ENCODE measurements at places on chromosomes 5 and 9.

DNA sequence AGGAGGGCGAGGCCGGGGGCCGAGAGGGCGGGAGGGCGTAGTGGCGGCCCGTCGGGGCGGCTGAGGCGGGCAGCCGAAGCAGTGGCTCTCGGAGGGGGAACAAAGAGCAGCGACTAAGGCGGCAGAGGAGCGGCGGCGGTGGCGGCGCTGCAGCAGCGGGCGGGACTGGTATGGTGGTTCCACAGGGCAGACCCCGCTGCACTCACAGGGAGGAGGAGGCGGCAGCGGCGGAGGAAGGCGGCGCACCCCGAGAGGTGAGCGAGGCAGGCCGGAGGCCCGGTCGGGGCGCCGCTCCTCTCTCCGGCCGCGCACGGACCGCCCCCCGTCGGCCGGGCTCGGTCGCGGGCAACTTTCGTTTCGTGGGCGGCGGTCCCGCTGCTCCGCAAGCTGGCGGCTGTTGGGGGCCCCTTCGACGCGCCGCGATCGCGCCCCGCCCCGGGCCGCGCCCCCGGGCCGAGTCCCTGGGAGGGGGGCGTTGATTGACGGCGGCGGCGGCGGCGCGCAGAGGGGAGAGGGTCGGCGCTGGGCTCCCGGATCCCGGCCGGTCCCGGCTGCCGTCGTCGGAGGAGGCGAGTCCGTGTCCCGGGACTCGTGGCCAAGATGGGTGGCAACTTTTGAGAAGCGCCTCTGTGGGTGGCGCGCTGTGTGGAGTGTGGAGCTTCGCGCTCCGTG lies 467 bp downstream of the CNOT6 start:
- peak; percentile 54 for DNase-seq

GRCh38 chr9:91148306-91148705 lies 213.4 kb downstream of the AUH start:
- no peak for DNase-seq

- DNase-seq = no peak
Measured at GRCh38 chr5:30103052-30103451, 1090.4 kb upstream of the CDH6 start.

- DNase-seq = no peak
Measured at GRCh38 chr5:168592014-168592368, 12.8 kb upstream of the PANK3 start.

GRCh38 chr9:5481322-5482040 lies 28.9 kb upstream of the PDCD1LG2 start:
- no peak for DNase-seq

GRCh38 chr5:31941151-31941755 lies 232.9 kb downstream of the GOLPH3 start:
- no peak for DNase-seq

GRCh38 chr5:22736443-22737003 lies 116.6 kb downstream of the CDH12 start:
- no peak for DNase-seq

- no peak for DNase-seq
Measured at GRCh38 chr5:31346896-31347551, 153.5 kb downstream of the CDH6 start.

GRCh38 chr5:171492781-171493180 lies 73.3 kb downstream of the FGF18 start:
- no peak for DNase-seq

DNA sequence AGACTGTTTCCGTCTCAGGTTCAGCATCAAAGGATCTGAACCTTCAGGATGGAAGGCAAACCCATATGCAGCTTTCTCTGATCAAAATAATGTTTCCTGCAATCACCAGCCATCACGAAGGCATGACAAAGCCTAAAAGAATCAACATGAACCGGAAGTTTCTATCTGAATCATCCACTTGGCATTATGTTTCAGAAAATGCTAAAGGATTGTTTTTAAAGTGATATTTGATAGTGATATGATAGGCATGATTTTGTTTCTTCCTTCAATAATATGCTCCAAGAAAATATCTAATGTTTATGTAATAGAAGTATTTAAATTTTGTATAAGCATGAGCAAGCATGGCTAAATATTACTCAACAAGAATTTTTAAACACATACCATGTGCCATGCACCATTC lies 219.6 kb downstream of the PLK2 start:
- peak; percentile 65 for DNase-seq

DNA sequence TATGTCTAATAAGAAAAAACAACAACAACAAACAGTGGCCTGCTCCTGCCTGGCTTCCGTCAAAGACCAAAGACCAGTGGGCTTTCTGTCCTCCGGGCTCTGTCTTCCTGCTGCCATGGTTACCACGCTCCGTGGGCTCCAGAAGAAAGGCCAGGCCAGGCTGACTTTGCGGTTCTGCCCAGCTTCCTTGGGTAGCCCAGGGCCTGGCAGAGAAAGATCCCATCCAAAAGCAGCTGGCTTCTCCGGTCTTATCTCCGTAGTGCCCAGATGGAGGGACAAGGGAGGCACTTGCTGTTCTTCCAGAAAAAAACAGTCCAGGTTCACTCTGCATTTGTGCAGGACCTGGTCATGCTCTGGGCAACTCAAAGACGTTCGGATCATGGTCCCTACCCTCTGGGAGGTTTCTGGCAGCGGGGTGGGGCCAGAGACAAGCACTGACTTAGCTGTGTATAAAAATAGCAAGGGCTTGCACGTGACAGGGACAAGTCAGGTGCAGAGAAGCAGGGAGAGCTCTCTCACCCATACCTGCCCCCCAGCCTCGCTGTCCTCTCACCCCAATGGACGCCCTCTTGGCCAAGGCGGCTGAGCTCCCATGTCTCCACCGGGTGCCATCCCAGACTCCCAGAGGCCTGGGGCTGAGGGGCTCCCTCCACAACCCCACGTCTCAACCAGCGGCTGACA lies 212.2 kb downstream of the C9orf50 start:
- no peak for DNase-seq

DNA sequence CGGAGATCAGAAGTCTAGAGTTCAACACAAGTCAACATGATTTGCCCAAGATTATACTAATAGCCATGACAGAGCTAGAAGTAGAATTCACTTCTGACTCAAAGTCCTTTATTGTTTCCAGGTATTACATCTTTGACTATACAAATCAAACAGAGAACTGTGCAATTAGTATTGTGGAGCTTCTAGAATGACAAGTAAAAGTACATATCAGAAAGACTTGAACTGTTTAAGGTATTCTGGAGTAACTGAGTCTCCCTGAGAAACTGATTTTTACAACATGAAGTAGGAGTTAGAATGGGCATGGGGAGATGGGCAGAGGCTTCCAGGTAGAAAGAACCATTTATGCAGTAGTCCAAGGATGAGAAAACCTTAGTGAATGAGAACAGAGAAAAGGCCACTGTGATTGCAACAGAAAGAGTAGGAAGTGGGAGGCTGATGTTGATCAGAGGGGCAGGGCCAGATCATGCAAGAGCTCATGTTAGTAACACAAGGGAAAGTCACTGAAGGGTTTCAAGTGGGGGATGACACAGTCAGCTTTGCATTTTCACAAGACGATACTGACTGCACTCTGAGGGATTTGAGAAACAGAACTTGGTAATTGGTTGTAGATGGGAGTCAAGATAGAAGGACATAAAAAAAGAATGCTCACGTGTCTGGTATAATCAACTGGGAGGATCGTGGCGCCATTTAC lies 280.7 kb downstream of the RFX3 start:
- DNase-seq = no peak

- DNase-seq = no peak
Measured at GRCh38 chr9:33659921-33660320, 135.4 kb upstream of the PRSS3 start.

GRCh38 chr5:33685873-33686755 lies 205.7 kb downstream of the ADAMTS12 start:
- DNase-seq = no peak

DNA sequence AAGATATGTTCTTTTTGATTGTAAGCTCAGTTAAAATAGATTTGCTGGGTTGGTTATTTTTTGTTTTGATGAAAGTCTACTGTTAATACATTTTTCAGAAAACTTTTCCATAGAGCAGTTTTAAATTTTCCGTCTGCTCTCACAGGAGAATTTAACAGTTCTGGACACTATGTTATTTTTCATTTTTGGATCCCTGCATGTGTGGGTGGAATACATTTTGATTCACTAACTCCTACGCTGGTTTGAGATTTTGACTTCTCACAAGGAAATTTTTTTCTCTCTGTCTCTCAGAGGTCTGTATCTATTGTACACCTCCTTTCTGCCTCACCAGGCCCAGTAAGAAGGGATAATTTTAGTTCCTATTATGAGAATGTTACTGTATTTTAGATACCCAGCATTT lies 502.4 kb downstream of the CDH10 start:
- DNase-seq = no peak

GRCh38 chr9:115717298-115717697 lies 436.3 kb upstream of the PAPPA start:
- no peak for DNase-seq

GRCh38 chr9:111744363-111744762 lies 50.4 kb downstream of the SHOC1 start:
- DNase-seq = no peak

- DNase-seq = no peak
Measured at GRCh38 chr5:180399401-180400215, 46.5 kb upstream of the GFPT2 start.

- no peak for DNase-seq
Measured at GRCh38 chr5:135027266-135027696, 6.7 kb downstream of the PITX1 start.

DNA sequence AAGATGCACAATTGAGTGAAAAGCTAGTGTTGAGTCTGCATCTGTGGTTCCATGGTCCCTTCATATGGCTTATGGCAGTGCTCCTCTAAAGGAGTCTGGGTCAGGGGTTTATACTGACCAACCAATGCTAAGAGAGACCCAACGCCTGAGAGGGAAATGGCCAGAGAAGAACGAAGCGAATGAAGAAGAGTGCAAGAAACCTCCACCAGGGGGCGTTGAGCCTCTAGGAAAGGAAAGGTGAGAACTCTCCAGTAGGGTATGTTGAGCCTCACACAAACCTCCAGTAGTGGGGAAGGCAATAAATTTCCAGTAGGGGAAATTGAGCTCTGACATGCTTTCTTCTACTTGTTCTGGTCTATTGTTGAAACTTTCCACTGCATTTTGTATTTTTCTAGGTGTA lies 470.6 kb downstream of the PRDM9 start:
- no peak for DNase-seq

- no peak for DNase-seq
Measured at GRCh38 chr5:13934921-13935320, 9.6 kb downstream of the DNAH5 start.

GRCh38 chr9:124004593-124004992 lies 7.0 kb upstream of the LHX2 start:
- no peak for DNase-seq

DNA sequence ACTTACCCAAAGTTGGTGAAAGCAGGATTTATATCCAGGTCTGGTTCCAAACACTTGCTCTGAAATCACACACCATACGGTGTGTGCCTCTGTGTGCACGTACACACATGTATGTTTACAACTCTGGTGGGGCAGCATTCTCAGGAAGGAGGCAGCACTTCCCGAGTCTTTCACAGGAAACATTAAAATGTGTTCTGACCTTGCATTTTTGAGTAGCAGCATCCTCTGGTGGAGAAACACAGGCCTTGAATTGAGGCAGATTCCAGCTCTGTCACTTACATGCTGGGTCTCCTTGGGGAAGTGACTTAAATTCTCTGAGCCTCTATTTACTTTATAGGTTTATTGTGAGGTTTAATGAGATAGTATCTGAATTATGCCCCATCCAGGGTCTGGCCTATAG lies 126.4 kb downstream of the RGS3 start:
- peak; percentile 59 for DNase-seq

DNA sequence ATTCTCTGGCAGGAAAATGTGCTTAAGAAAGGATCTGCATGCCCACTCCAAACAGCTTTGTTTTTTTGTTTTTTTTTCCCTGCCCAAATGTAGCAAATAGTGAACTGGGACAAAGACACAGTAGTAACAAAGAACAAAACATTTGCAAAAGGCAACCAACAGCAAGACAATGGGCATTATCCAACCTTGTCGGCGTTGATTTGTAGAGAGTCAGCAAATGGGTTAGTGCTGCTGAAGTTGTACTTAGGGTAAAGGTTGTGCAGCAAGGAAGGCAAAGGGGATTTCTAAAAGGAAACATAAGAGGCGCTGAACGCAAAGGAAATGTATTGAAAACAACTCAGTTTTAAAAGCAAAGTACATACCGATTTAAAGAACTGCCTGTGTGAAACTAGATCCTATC lies 136.2 kb downstream of the MPDZ start:
- no peak for DNase-seq

DNA sequence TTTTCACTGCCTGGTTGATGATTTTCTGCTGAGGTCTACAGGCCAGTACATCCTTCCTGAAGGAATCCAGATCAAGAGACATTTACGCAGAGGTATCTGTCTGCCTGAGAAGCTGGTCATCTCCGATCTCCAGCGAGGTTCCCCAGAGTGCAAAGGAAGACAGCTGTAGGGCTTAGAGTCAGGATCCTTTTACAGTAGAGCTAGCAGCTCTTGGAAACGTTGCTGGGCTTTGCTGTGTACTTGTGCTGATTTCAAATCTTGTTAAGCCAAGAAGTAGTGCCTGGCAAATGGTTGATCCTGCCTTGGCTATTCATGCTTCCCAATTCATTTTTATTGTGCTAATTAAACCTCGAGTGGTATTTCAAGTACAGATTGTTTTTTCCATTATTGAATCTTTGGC lies 48.9 kb downstream of the NTRK2 start:
- no peak for DNase-seq

GRCh38 chr9:100739666-100740065 lies 161.8 kb downstream of the CAVIN4 start:
- DNase-seq = no peak

DNA sequence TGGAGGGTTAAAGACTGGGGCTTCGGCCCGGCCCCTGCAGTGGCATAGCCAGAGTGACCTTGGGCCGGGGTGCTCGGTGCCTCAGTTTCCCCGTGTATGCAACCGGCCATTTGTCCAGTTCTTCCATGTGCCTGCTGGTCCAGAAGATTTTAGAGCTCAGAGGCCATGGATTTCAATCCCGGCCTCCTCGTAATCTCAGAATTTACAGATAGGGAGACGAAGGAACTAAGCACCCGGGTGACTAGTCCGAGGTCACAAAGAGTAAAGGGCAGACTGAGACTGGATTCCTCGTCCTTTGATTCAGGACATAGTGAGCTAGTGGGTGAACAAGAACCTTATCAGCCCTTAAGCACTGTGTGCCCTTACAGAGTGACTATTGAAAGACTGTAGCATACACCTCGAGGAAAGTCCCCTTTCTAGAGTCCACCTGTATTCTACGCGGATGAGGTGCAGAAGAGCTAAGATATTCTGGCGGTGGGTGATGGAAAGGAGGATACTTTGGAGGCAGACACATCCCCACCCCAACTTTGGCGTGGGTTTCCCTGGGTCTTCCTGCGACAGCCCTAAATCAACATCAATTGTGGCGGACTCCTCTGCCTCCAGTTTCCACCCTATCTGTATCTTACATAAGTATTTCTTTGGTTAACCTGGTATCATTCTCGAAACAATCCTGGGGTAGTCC lies 597 bp downstream of the SLC31A1 start:
- DNase-seq = no peak

DNA sequence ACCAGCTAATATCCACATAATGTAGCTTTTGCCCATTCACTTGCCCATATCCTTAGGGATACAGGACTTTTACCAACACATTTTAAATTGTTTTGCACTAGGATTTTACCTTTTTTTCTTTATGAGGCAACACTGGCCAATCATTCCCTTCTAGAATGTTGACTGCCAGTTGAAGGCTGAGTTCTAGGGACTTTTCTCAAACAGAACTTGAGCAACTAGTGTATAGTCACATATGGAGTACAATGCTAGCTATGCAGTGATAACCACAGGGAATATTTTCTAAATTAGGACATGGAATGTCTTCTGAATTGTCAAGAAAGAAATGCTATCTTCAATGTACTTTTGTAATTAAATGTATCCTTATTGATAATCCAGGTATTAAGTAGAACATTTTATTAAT lies 133.6 kb downstream of the OXCT1 start:
- no peak for DNase-seq

Measured in SW 1271 (cell line).